ENCODE measurements at places on chromosomes 2 and 18.

DNA sequence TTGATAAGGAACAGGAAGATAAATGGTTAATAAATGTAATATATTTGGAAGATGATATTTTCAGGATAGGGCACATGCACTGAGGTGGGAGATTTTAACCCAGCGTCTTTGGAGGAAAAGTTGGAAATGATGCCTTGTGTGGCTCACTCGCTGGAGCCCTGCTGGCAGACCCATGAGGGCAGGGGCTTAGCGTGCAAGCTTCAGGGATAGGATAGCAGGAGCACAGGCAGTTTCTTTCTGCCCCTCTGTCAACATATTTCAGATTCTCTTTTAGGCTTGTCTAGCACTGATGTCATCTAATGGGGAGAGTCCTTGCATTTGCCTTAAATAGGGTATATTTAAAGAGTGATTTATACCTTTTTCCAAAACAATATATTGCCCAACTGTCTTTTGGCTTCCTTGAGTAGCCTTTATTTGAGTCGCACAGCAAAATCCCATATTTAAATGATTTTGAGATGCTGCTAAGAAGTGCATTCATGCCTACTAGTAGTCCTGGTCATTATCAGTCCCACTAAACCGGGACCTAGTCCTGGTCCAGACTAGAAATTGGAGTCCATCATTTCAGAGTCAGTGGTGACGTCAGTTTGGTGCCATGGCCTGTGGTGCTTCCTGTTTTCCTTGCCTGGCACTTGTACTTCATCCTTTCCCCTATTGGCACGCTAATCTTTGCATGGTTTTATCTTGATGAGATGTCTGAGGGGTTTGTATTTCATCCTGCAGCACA is 45.8 kb downstream of the SH3RF3 start:
- no peak for DNase-seq

GRCh38 chr2:190533968-190534309 is 583 bp downstream of the NEMP2 start:
- no peak for DNase-seq

- DNase-seq, result no peak
Measured at GRCh38 chr2:238696786-238697185, 151.1 kb upstream of the TWIST2 start.

DNA sequence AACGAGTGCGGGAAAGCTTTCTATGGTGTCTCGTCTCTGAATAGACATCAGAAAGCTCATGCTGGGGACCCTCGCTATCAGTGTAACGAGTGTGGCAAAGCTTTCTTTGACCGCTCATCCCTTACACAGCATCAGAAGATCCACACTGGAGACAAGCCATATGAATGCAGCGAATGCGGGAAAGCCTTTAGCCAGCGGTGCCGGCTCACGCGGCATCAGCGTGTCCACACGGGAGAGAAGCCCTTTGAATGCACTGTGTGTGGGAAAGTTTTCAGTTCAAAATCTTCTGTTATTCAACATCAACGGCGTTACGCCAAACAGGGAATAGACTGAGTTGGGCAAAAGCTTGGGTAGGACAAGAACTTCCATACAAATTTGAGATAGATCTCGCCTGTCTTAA is 16.2 kb downstream of the ZNF2 start:
- DNase-seq, result no peak

DNA sequence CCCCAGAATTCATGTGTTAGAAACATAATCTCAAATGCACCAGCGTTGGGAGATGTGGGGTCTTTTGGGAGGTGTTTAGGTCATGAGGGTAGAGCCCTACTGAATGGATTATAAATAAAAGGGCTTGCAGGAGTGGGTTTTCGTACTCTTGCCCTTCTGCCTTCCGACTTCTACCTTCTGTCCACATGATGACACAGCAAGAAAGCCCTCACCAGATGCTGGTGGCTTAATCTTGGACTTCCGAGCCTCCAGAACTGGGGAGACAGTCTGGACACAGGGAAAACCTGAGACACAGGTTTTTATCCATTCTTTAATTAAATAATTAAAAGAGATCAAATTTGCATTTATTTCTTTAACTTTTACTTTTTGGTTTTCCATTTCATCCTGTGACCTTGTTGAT is 87.8 kb downstream of the DIS3L2 start:
- DNase-seq, result no peak

Measured in A172 (cell line).